ENCODE measurements at places on chromosomes 16 and 17. TPM values are rescaled to one million over a fixed set of nuclear protein-coding genes. Genes with fewer than 3 reads are reported as not detected.
A peak's percentile ranks its signal among the peaks of the same experiment; 100 is the strongest.

The NKD1 gene
- 5.1 TPM for polyA plus RNA-seq

The GPR142 gene
- not detected for polyA plus RNA-seq

The NACA2 gene
- polyA plus RNA-seq = 0.20 TPM

The OR4D1 gene
- not detected for polyA plus RNA-seq

GRCh38 chr17:82457073-82457928 lies 1.2 kb upstream of the NARF start:
- no peak for DNase-seq

- DNase-seq = no peak
Observed at GRCh38 chr17:3915995-3916696, at the start of gene P2RX1. P2RX1 (minus strand) TSS chr17:3916465; CDS start chr17:3916225, 240 bp downstream.

DNA sequence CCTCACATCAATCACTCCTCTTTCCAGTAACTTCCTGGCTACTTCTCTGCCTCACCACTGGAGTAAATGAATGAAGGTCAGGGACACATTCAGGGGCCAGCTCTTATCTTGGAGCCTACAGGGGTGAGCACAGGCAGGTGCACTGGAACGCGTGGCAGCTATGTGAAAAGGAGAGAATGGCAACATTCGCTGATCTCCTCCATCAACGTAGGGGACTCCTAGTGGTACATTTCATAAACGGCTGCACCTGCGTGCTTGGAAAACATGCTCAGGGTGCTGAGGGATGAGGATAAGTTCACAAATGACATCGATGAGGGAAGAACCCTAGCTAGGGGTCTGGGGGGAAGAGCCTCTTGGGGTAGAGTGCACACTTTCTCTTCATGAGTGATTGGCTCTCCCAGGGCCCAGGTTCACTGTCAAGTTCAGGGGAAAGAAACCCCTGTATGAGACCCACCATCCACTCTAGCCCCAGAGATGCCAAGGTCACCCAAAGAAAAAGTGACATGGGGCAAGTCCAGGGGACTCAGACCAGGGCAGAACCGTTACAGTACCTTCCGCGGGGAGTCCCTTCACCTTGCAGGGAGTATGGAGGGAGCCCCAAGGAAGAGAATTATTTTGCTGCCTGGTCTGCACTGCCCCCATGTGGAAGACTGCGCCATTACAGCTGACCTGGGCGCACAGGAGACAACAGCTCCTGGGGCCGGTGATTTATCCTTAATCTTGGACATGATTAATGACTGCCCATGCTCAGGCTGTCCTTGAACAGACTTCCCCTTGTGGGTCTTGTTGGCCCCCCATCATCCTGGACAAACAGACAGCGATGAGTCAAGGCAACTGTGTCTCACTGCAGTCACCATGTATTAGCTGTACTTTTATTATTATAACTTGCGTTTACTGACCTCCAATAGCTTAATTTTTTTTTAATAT lies 30.1 kb downstream of the VAC14 start:
- DNase-seq = peak; percentile 85

GRCh38 chr16:79823639-79824038 lies 223.1 kb upstream of the MAF start:
- no peak for DNase-seq

- DNase-seq = no peak
Observed at GRCh38 chr16:57007050-57007449, 17.7 kb downstream of the NLRC5 start.

All from aorta (tissue), 5 donors.